ENCODE measurements at places on chromosomes 2 and 18. TPM values are rescaled to one million over a fixed set of nuclear protein-coding genes. Genes with fewer than 3 reads are reported as not detected.
A peak's percentile ranks its signal among the peaks of the same experiment; 100 is the strongest.

DNA sequence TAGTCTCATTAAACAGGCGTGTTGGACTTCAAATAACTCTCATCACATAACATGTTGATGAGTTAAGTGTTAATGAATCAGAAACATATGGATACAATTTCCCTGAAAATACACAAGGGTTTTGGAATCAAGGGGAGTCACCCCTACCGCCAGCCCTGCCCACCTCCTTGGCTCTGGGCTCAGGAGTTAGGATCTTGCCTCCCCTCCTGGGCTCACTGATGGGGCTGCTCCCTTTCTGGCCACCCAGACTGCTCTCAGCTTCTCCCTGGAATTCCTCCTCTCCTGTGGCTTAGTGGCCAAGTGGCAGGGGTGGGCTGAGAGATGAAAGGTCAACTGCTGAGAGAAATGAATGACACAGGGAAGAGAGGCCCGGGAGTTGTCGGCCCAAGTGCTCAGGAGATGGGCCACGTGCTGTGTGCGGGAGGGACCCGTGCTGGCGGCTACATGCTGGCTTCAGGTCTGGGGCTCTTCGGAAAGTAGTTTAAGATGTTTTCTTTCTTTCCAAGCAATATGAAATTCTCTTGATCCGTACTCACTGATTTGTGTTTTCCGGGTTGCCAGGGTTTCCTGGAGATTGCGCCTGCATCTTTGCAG, 55.8 kb upstream of the TNP1 start:
- no peaks in the 10 kb centered on the region for H3K27me3 ChIP-seq
- no peaks in the 10 kb centered on the region for H3K4me1 ChIP-seq
- no peaks in the 10 kb centered on the region for H3K36me3 ChIP-seq
- no peak overlapping the region for H3K4me3 ChIP-seq
- no peak for DNase-seq

- H3K27ac ChIP-seq: peak overlapping the region; percentile 91
- peak overlapping the region; percentile 95 for H3K4me3 ChIP-seq
- H3K4me1 ChIP-seq: peaks cover 24% of the 10 kb centered on the region
- peaks cover 3% of the 10 kb centered on the region for H3K36me3 ChIP-seq
- DNase-seq: no peak
Observed at GRCh38 chr2:69437751-69438154, 518 bp upstream of the NFU1 start.

DNA sequence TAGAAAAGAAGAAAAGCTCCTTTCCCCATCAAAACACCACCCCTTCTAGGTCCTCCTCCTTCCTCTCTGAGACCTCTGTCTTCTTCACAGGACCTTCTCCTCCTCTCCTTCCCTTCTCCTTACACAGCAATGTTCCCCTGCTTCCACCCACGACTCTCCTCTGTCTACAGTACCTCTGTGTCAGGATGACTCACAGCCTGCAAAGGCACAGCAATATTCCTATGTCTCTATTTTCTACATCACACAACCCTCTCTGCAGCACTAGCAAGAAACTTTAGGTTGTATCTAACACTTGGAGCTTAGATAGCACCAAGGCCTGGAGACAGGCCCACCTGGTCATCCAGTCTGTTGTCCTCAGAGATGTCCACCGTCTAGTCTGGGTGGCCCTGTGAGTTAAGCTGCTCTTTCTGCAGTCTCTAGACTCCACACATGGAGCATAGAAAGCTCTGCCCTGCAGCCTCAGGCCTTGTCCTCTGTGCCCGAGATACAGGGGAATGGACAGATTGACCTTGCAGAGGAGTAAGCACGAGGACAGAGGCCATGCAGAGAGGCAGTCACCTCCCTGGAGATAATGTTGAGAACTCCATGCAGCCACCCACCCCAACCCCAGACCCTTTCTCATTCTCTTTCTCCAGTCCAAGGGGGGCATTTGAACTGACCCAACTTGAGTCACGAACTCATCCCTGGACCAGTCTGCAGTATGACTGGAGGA, 212.0 kb downstream of the TNS1 start:
- H3K27me3 ChIP-seq: no peaks in the 10 kb centered on the region
- peak overlapping the region; percentile 21 for H3K27ac ChIP-seq
- no peaks in the 10 kb centered on the region for H3K36me3 ChIP-seq
- DNase-seq: no peak

- H3K27ac ChIP-seq: peak overlapping the region; percentile 99
- peak overlapping the region; percentile 100 for H3K4me3 ChIP-seq
- H3K36me3 ChIP-seq: peaks cover 15% of the 10 kb centered on the region
- peaks cover 26% of the 10 kb centered on the region for H3K4me1 ChIP-seq
Observed at GRCh38 chr2:65227020-65227455, 593 bp upstream of the ACTR2 start.

DNA sequence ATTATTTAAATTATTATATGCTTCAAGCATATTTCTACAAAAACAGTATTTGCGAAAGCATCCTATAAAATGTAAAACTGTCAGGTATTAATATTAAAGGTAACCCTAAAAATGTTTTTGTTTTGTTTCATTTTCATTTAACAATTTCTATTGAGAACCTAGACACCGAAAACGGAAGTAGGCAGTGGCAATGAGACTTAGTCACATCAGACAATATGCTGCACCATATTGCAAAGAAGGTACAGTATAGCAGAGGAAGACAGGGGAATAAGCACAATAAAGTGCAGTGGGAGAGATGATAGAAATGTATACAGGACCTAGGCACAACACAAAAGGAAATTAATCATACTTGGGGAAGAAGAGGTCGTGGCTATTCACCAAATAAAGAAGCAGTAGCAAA, 12.2 kb downstream of the SCN1A start:
- H3K4me3 ChIP-seq: no peak overlapping the region
- no peak overlapping the region for H3K27ac ChIP-seq
- no peaks in the 10 kb centered on the region for H3K36me3 ChIP-seq
- no peak for DNase-seq
- H3K27me3 ChIP-seq: no peaks in the 10 kb centered on the region
- H3K4me1 ChIP-seq: peaks cover 11% of the 10 kb centered on the region

- peaks cover 4% of the 10 kb centered on the region for H3K27me3 ChIP-seq
- no peaks in the 10 kb centered on the region for H3K36me3 ChIP-seq
- peaks cover 9% of the 10 kb centered on the region for H3K4me1 ChIP-seq
- H3K4me3 ChIP-seq: no peak overlapping the region
- H3K27ac ChIP-seq: no peak overlapping the region
Observed at GRCh38 chr2:100422320-100423055, 5.0 kb upstream of the CHST10 start.

GRCh38 chr18:35923939-35924684, 48.4 kb upstream of the RMP24 start:
- peaks cover 12% of the 10 kb centered on the region for H3K27me3 ChIP-seq
- H3K4me1 ChIP-seq: no peaks in the 10 kb centered on the region
- DNase-seq: no peak
- H3K27ac ChIP-seq: no peak overlapping the region
- no peak overlapping the region for H3K4me3 ChIP-seq

GRCh38 chr2:170143045-170143717, 34.8 kb upstream of the MYO3B start:
- no peak overlapping the region for H3K4me3 ChIP-seq
- H3K27ac ChIP-seq: no peak overlapping the region
- H3K27me3 ChIP-seq: peaks cover 2% of the 10 kb centered on the region
- no peak for DNase-seq
- no peaks in the 10 kb centered on the region for H3K4me1 ChIP-seq

- no peak overlapping the region for H3K27ac ChIP-seq
- peaks cover 11% of the 10 kb centered on the region for H3K27me3 ChIP-seq
- no peaks in the 10 kb centered on the region for H3K4me1 ChIP-seq
- no peaks in the 10 kb centered on the region for H3K36me3 ChIP-seq
- DNase-seq: no peak
Observed at GRCh38 chr2:173858291-173858731, 106.9 kb downstream of the SP3 start.

GRCh38 chr18:9536354-9537152, 61.2 kb downstream of the RALBP1 start:
- DNase-seq: no peak
- H3K4me3 ChIP-seq: no peak overlapping the region
- no peaks in the 10 kb centered on the region for H3K4me1 ChIP-seq

DNA sequence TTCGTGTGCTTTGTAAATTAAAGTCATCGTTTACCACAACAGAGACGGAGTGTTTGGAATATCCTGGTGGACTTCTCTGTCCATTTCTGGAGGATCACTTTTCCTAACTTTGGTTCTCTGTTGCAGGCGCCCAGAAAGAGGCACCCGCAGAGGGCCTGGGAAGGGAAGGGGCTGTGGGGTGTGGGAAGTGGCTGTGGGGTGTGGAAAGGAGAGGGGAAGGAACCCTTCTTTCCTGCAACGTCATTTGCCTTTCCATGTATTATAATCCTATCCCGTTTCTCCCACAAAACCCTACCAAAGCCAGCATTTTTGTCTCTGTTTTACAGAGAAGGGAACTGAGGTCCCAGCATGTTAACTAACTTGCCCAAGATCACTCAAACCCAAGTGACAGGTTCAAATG, 210.0 kb downstream of the KLHL29 start:
- no peaks in the 10 kb centered on the region for H3K4me1 ChIP-seq
- no peaks in the 10 kb centered on the region for H3K27me3 ChIP-seq
- no peak overlapping the region for H3K27ac ChIP-seq
- no peak overlapping the region for H3K4me3 ChIP-seq
- H3K36me3 ChIP-seq: no peaks in the 10 kb centered on the region

- no peak overlapping the region for H3K4me3 ChIP-seq
- no peaks in the 10 kb centered on the region for H3K36me3 ChIP-seq
- no peak overlapping the region for H3K27ac ChIP-seq
- no peak for DNase-seq
Observed at GRCh38 chr2:55395724-55396605, 23.7 kb downstream of the CCDC88A start.

DNA sequence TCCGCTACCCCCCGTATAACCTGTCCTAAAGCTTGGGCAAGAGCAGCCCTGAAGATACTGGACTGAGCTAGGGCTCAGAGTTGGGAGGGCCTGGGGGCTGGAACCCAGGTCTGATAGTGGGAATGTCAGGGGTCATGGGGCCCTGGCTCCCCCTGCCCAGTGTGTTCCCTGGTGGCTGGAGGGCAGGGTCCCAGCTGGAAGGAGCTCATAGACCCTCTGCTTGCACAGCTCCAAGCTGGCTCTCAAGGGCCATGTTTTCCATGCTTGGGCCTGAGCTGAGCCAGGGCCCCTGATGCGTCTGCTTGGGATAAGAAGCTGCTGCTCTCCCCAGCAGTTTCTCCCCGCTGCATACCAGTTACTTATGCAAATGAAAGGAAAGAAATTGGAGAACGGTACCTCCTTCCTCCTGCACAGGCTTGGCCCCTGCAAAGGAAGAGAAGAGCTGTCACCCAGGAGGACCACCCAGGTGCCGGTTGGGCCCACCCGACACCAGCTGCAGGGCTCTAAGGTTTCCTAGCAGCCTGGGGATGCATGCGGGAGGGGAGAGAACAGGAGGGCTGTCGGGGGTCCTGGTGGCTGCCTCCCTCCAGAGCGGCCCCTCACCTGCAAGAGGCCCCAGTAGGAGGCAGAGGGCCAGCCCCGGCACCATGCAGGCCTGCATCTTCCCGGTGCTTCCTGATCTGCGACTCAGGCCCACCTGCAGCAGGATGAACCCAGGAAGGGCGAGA, 628 bp downstream of the OTOS start:
- H3K36me3 ChIP-seq: peaks cover 2% of the 10 kb centered on the region
- no peak overlapping the region for H3K4me3 ChIP-seq
- peaks cover 5% of the 10 kb centered on the region for H3K27me3 ChIP-seq
- no peak overlapping the region for H3K27ac ChIP-seq
- peak; percentile 1 for DNase-seq

DNA sequence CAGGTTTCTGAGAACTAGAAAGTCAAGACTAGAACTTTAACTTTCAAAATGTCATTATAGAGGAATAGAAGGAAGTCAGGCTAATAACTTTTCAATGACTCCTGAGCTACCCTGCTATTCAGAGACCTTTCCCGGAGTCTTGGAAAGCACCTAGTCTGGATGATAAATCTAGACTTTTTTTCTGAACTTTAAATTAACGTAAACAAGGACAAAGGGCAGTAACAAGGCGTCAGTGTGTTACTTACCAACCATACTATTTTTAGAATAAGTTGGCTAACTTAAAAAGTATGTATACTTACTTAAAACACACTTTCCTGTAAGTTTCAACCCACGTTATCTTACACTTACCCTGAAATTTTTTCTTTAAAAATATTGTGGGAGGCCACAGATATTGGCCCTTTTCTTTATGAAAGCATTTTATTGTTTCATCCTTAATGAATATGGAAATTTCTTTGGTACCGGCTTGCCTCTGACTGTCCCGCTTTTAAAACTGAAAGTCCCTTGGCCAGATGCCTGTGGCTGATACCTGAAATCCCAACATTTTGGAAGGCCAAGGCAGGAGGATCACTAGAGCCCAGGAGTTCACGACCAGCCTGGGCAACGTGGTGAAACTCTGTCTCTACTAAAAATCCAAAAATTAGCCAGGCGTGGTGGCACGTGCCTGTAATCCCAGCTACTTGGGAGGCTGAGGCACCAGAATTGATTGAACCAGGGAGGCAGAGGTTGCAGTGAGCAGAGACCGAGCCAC, 9.7 kb downstream of the PMAIP1 start:
- H3K4me1 ChIP-seq: peaks cover 46% of the 10 kb centered on the region
- H3K27ac ChIP-seq: no peak overlapping the region
- no peaks in the 10 kb centered on the region for H3K27me3 ChIP-seq

DNA sequence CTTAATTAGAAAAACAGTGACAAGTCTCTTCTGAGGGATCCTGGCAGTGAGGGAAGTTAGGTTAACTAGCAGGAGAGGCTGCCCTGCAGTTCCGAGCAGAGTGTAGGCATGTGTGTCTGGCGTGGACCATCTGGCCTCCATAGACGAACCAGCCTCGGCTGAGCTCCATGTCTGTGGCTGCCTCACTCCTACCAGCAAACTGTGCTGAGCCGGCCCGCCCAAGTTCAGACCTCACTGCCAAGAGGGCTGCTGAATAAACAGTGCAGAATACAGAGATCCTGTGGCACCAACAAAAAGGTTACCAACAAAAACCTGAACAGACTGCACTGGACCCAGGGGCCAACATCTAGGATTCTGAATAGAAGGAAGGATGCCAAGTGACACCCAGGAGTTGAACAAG, 27.3 kb downstream of the INO80C start:
- H3K4me3 ChIP-seq: no peak overlapping the region
- peaks cover 30% of the 10 kb centered on the region for H3K36me3 ChIP-seq
- DNase-seq: no peak
- H3K27ac ChIP-seq: no peak overlapping the region

- H3K4me1 ChIP-seq: peaks cover 12% of the 10 kb centered on the region
- H3K36me3 ChIP-seq: no peaks in the 10 kb centered on the region
- H3K27me3 ChIP-seq: no peaks in the 10 kb centered on the region
- H3K27ac ChIP-seq: no peak overlapping the region
- DNase-seq: no peak
Observed at GRCh38 chr2:28602751-28603639, 107.1 kb downstream of the PLB1 start.

- H3K4me3 ChIP-seq: no peak overlapping the region
- H3K4me1 ChIP-seq: no peaks in the 10 kb centered on the region
Observed at GRCh38 chr2:49167131-49167530, 12.8 kb upstream of the FSHR start.

- DNase-seq: peak; percentile 19
- no peaks in the 10 kb centered on the region for H3K36me3 ChIP-seq
- peaks cover 2% of the 10 kb centered on the region for H3K27me3 ChIP-seq
- H3K27ac ChIP-seq: no peak overlapping the region
- H3K4me3 ChIP-seq: no peak overlapping the region
Observed at GRCh38 chr18:44973282-44973681, 292.6 kb downstream of the SETBP1 start.

GRCh38 chr2:49335546-49335945, 181.2 kb upstream of the FSHR start:
- no peaks in the 10 kb centered on the region for H3K4me1 ChIP-seq
- H3K27ac ChIP-seq: no peak overlapping the region
- no peak overlapping the region for H3K4me3 ChIP-seq
- H3K27me3 ChIP-seq: no peaks in the 10 kb centered on the region
- H3K36me3 ChIP-seq: no peaks in the 10 kb centered on the region

The AGXT gene
- not detected for total RNA-seq

The IGFBP5 gene
- not detected for total RNA-seq

The OTX1 gene
- not detected for total RNA-seq

The AFF3 gene
- 0.59 TPM for total RNA-seq

The TMEM163 gene
- total RNA-seq: not detected

The HOXD13 gene
- not detected for total RNA-seq

The ATP6V1B1 gene
- total RNA-seq: not detected

The PREB gene
- total RNA-seq: 65.4 TPM

The MC4R gene
- total RNA-seq: not detected

All from activated CD4-positive, alpha-beta memory T cell treated with anti-CD3 and anti-CD28 coated beads for 36 hours (primary cell).